GM03348 (cell line): ENCODE measurements at places on chromosomes 1 and 21.

DNA sequence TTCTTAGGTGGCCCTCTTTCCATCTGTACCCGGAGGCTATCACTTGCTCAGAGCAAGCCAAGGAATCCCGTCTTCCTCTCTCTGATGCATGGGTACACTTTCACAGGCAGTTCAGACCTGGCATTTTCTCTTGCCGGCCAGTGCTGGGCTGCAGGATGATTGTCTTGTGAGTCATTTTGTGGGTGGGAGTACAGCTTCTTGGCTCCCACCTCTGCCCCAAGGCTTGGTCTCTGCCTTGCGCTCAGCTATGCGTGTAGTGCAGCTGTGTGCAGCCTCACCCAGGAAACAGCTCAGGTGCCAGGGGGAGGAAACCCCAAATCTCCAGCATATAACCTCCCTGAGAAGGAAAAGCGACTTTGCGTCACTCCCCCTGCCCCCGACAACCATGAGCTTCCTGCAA, 3.9 kb upstream of the AJAP1 start:
- no peak for DNase-seq

- no peak for DNase-seq
These were observed 151.7 kb downstream of the LYPLAL1 start for GRCh38 chr1:219325368-219325742.

- DNase-seq = no peak
These were observed 17.6 kb downstream of the GABPA start for GRCh38 chr21:25752416-25752815.

DNA sequence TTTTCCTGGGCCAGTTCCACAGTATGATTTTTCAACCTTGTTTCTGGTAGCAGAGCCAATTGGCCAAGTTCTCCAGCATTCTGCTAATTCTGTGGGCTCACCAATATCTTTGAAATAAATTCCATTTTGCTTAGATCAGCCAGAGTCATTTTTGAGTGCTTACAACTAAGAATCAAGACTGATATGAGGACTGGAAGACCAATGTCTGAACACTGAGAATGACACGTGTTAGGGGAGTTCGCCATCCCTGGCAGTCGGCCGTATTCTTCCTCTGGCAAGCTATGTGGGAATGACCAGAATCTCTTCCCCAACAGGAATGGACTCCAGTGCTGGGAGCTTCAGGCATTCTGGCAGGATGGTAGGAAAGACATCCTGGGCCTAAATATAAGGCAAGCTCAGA, 4.9 kb upstream of the TENT5C start:
- DNase-seq = peak; percentile 35

- DNase-seq = peak; percentile 88
These were observed 14.1 kb upstream of the HEYL start for GRCh38 chr1:39653546-39654031.

- no peak for DNase-seq
These were observed 429 bp upstream of the DPH2 start for GRCh38 chr1:43969416-43969745.

- no peak for DNase-seq
These were observed 23.1 kb downstream of the TNN start for GRCh38 chr1:175090780-175091179.

DNA sequence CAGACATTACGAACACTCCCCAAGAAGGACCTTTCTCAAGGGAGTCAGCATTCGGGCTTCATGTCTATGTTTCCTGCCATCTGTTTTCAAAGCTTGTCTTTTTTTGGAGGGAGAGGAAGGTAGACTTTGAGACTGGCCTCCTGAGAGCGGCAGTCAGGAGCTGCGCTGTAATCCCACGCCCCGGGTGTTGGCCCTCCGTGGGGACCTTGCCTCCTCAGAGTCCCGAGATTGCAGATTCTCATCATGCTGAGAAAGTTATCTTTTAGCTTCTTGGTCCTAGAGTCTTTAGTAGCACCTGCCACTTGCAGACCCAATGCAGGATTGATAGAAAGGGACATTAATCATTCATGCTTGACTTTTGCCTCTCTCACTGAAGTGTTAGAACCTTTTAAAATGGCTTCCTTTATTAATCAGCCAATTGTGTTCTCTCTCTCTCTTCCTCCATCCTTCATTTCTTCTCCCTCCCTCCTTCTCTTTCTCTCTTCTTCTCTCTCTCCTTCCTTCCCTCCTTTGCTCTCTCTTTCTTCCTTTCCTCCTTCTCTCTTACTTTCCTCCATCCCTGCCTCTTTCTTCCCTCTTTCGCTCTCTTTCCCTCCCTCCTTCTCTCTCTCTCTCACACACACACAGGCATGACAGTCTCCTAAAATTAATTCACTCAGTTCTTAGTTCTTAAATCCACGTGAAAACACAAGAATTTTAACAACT, 25.2 kb upstream of the GNPAT start:
- no peak for DNase-seq

DNA sequence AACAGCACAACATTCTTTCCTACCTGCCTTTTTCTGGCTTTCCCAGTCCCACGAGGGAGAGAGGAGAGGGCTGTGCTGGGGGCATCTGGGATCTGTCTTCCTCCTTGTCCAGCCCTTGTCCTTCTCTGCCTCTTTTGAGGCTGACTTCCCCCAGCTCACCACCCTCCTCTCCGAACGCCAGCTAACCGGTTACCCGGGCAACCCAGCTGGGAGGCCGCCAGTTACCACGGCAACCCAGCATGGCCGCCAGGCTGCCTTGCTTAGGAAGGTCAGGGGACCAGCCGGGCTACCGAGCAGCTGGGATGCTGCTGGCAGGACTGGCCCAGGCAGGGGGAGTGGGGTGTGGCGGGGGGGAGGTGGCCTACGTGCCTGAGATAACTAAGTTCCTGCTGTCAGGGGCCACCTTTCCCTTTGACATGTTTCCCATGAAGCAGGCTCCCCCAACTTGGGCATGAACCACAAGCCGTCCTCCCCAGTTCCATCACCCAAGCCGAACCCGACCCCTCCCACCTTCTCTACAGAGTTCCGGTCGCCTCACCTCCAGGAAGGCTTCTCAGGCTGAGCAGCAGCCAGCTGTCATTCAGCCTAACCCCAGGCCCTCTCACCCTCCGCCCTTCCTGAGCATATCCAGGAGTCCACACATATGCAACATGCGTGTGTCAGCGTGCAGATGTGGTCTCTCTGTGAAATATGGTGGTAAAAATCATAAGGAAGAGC, 8.7 kb downstream of the PLEKHA6 start:
- DNase-seq = peak; percentile 62

DNA sequence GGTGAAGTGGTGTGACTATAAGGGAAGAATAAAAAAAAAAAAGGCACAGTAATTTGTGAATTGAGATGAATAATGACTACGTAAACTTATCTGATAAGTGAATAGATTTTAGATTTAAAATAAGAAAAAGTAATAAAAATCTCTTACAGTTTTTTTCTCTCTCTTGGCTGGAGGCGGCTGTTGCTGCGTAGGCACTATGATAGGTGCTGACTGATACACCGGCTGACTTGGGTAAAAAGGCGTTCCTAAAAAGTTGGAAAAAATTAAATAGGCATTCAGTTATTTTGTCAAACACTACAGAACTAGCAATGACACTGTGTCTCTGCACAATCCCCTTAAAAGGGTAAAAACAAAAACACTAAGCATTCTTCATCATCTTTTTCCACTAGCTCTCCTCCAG, 185.7 kb upstream of the HP1BP3 start:
- no peak for DNase-seq

DNA sequence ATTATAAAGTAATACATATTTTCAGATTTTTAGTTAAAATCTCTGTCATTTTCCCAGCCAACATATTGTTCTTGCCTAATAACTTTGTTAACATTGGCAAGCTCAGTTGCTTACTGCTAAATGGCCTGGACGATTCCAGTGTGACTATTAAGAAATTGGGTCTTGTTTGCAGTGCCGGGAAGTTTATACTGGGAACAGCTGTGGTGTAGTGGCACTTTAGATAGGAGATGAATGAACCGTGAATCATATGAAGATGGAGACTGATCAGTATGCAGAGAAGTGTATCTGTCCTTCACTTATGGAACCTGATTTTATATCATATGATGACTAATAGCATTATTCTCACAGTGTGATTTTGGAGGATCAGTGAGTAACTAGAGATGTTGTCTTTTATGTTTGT, 3.3 kb downstream of the CHRM3 start:
- no peak for DNase-seq

DNA sequence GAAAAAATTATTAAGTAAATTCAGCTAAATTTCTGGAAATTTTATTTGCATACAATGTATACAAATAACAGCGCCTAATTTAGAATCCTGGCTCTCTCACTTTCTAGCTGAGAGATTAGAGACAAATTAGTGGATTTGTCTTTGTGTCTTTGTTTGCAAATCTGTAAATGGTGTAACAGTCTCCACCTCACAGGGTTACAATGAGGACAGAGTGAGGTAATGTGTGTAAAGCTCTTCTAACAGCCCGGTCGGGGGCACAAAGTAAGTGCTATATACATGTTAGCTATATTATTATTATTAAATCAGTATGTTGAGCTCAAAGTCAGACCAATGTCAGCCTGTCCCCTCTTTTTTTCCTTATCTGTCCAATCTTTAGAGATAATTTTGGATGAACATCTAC, 5.0 kb upstream of the ADAMTSL4 start:
- DNase-seq = no peak

DNA sequence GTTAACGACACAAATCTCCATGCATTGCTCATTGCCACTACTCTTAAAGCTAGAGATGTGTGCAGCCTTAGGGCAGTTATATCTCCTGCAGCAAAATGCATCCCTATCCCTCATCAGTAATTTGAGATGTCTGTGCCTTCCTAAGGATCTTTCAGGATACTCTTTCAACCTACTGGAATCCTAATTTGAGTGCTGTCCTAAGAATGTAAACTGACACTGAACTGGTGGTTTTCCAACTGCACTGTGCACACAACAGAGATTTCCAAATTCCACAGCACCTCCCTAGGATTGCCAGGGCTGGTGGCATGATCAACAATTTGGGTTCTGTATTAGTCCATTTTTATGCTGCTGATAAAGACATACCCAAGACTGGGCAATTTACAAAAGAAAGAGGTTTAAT, 193.9 kb downstream of the LTN1 start:
- DNase-seq = peak; percentile 10

GRCh38 chr1:201426479-201427310, 5.2 kb upstream of the TNNI1 start:
- DNase-seq = no peak

- DNase-seq = no peak
These were observed 4.4 kb downstream of the NHLH1 start for GRCh38 chr1:160371346-160371631.

GRCh38 chr21:46058431-46059145, 39.3 kb upstream of the COL6A2 start:
- DNase-seq = no peak

GRCh38 chr1:227037121-227037520, 97.0 kb downstream of the COQ8A start:
- DNase-seq = no peak

- no peak for DNase-seq
These were observed 63.2 kb upstream of the DUSP10 start for GRCh38 chr1:221805121-221805520.

DNA sequence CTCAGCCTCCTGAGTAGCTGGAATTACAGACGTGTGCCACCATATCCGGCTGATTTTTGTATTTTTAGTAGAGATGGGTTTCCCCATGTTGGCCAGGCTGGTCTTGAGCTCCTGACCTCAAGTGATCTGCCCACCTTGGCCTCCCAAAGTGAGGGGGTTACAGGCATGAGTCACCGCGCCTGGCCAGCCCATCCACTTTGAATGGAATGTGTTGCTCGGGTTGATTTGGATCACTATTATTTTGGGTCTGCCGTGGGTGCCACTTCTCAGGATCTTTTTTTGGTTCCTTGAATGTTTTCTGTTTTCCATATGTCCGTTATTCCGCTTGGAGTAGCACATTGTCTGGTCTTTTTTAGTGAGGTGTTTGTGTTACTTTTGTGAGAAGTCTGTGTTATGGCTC, 17.0 kb downstream of the PCNT start:
- no peak for DNase-seq

GRCh38 chr1:236395230-236395946, 1.3 kb downstream of the EDARADD start:
- DNase-seq = peak; percentile 45

- no peak for DNase-seq
These were observed 36.4 kb downstream of the MRAP start for GRCh38 chr21:32334980-32335531.

DNA sequence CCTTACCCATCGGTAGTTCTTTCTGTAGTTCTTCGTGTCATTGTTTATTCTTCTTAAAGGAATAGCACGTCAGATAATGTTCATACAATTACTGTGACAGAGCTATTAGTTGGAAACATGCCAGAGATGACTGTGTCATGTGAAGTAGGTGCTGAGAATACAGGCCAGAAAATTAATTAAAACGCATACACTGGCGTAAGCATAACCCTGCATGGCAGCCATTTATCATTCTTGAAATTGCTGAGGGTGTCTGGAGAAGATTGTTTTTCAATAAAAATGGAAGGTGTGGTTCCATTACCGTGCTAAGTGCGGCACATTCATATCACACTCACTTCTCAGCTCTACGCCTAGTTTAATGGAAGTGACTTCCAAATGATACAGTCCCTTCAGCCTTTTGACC, 7.8 kb downstream of the ETS2 start:
- DNase-seq = no peak

DNA sequence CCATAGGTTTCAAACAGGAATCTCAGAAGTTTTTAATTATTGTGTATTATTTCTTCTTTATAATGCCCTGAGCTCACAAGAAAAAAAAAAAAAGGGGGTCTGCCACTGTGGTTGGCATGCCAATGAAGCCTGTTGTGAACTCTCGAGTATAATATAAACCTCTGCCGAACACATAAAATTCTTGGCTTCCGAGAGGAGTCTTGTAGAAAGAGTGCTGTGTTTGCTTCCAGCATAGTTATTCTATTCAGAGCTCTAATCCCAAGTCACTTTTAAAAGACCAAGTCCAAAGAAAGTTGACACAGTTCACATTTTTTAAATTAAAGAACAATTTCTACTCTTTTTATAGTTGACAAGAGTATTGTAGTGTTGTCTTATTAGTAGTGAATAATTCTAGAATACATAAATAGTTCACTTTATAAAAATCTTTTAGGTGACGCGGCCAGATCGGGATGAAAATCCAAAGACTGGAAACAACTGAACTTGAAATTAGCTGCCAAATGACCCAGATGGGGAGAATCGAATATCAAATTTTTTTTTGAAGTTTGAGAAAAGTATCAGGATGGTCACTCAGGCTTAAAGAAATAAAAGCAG, 293.2 kb downstream of the DUSP10 start:
- no peak for DNase-seq

GRCh38 chr1:231828182-231828920, 201.8 kb downstream of the DISC1 start:
- DNase-seq = peak; percentile 72

- no peak for DNase-seq
These were observed 31.8 kb downstream of the SPATA21 start for GRCh38 chr1:16405441-16405840.

GRCh38 chr1:15049067-15049466, 104.5 kb upstream of the TMEM51 start:
- no peak for DNase-seq

DNA sequence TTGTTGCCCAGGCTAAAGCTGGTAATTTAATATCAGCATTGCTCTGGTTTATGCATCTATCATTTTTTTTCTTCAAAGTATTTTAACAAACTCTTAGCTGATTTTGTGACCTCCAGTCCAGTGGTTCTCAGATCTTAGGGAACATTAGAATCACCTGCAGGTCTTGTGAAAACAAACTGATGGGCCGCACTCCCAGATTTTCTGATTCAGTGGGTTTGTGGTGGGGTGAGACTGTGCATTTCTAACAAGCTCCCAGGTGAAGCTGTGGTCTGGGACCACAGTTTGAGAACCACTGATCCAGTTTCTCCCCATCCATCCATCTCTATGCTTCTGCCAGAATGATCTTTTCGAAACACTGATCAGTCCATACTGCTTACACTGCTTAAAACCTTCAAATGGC, 305.7 kb upstream of the USP24 start:
- no peak for DNase-seq

- DNase-seq = no peak
These were observed 26.5 kb downstream of the L1TD1 start for GRCh38 chr1:62221171-62221570.
